Sigmoid colon (tissue), 7 donors: ENCODE measurements at places on chromosomes 2 and 18.

DNA sequence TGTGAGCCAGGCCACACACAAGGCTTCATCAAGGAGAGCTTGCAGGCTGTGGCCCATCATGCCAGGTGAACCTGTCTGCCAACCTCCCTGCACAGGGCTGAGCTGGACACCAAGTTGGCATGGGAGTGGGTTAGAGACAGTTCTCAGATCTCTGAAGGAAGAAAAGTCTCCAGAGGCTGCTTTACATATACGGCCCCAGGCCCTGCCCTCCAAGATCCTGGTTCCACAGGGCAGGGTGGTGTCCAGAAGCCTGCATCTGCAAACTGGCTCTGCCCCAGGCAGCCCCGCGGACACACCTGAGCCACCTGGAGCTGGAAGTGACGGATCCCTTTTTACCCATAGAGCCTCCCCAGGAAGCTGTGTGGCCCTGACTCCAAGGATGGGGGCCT, 24.2 kb upstream of the HES6 start:
- DNase-seq, result peak; percentile 65

GRCh38 chr2:46157072-46157965, 139.9 kb upstream of the EPAS1 start:
- no peak for DNase-seq

DNA sequence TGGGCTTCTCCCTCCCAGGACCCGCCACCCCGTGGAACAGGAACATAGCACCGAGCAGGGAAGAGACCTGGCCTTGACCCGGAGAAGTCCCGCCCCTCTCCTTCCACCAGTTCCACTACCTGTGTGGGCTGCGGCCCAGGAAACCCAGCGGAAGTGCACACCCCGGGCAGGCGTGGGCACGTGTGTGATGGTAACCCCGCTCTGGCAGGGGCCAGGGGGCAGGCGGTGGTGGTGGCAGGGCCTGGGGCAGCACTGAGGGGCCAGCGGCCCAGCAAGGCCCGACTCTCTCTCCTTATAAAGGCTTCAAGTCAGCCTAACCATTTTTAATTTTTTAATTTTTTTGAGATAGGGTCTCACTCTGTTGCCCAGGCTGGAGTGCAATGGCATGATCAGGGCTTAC, 129.0 kb upstream of the FAM98A start:
- no peak for DNase-seq

- no peak for DNase-seq
These were observed 474.2 kb upstream of the LRRTM1 start for GRCh38 chr2:80778704-80779103.

DNA sequence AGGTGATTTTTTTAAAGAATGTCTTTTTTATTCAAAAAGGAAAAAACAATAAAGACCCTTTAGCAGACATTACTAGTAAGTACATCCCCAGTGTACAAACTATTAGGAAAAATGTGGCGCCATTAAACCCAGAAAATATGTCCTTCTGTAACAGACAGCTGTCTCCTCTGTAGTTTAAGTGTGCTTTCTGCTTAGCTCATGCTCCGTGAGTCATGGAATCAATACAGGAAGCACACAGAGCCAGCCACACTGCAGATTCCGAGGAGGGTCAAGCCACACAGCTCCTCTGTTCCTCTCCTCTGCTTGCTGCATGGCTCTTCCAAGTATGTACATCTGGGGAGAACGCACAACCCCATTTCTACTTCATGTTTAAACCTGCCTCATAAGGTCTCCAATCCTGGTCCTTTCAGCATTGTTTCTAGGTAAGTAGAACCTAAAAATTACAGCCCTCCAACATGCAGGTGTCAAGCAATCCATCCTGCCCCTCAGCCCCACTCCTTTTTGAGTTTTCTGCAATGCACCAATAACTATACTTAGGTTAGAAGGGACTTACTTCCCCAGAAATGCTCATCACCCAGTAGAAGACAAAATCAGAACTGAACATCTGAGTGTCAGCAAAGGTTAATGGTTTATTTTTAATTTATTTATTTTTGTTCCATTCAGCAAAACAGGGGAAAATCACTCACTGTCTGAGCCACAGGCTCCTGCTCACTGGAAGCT, 37.5 kb downstream of the ACVR1 start:
- no peak for DNase-seq

- no peak for DNase-seq
These were observed 20.7 kb downstream of the LIPG start for GRCh38 chr18:49582579-49582978.

DNA sequence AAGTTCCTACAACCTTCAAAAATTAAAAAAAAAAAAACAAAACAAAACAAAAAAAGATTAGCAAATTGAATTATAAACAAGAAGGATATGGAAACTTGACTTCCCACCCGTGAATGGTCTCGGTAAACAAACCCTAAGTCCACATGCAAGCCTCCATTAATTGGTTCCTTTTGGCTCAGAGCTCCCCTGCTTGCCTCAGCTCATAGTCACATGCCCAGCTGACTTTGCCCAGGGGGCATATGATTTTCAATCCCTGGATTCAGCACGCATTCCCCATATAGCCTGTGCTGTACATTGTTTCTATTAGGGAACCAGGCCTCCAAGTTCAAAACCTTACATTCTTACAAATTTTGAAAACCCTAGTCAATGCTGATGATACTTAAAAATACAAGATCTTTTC, 95.0 kb downstream of the PID1 start:
- no peak for DNase-seq

DNA sequence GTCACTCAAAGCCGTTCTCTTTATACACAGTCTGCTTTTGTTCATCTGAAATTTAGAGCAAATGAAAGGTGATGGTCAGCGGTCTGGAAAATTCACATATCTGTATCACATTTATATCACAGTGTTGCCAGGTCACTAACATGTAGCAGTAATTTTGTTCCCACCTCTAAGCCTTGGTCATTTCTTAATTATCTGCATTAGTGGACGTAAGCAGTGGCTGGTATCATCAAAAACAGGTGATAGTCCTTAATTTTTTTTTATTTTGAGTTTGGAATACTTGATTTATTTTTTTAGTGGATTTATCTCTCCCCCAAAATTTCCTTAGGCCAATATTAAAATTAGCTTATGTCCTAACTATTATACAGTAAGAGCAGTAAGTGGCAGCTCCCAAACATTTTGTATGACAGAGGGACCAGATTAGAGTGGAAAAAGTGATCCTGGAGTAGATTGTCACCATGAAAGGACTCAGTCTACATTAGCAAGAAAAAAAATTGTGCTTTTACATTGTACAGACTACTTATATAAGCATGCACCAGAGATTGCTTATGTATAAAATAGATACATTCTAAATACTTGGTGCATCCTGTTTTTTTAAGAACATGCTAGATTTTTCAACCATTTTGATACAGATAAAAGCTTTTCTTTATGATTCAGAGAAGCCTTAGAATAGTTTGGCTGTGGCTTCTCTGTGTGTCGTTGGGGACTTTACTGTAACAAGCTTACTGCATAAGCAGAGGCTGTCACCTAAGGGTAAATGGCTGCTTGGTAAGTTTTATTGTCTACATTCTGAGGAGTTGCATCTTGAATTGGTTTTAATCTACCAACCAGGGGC, 65.0 kb downstream of the MAPRE2 start:
- DNase-seq, result no peak

DNA sequence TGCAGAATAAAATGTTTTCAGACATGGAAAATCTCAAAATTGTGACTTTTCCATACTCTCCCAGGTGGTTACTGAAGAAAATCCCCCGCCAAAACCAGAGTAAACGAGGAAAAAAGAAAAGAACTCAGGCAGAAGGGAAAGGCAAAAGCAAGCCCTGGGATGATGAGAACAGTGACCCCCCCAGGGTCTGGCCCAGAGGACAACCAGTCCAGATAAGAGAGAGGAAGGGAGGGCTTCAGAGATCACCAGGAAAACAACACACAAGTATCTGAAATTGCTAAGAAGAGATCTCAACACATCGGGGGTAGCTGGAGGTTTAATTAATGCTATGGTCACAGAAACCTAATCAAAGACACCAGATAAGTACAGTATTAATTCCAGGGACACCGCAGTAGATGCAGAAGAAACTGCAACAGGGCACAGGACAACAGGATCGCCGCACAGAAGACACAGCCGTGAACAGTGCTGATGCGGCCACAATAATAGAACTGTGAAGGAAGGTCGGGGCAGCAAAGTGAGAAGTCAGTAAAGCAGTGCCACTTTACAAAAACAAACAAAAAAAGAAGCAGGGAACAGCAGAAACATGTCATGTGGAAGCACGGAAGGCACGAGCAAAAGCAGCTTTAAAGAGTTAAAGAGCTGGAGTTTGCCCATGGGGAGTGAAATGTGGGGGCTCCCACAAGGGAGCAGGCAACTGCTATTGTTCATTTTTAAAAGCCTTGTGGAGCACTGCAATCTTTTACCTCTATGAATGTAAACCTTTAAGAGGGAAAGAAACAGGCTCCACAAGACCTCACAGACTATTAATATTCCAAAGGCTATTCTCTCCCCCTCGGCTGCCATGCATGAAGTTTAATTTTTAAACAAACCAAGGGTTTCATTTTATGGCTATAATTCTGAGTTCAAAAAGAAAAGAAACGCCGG, 28.4 kb downstream of the FAM168B start:
- no peak for DNase-seq

DNA sequence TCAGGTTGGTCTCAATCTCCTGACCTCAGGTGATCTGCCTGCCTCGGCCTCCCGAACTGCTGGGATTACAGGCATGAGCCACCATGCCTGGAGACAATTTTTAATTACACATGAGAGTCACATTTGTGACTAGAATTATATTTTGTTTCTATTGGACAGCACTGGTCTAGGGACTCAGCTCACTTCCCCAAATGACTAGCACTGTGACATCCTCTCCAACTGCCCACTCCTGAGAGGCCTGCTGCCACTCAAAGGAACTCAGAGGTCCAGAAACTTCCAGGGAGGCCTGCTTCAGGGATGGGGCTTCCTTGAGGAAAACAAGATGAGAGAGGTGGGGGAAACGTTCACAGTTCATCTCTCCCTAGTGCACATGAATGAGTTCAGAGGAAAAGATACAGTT, 29.5 kb downstream of the TMEM163 start:
- DNase-seq, result no peak

DNA sequence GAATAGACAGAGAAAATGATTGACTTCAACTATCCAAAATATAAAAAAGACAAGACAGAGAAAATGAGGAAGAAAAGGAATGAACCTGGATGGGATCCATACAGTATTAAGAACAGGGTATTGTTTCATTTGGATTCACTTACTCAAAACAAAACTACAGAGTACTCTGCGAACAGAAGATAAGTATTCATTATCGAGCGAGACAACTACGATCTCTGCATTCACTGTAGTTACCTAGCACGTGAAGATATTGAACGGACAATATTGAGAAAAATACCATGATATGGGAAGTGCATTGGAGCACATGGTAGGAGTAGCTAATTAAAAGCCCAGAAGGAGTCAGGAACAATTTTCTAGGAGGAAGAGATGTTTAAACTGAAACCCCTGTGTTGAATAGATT, 1.0 kb upstream of the ORC2 start:
- DNase-seq, result no peak

DNA sequence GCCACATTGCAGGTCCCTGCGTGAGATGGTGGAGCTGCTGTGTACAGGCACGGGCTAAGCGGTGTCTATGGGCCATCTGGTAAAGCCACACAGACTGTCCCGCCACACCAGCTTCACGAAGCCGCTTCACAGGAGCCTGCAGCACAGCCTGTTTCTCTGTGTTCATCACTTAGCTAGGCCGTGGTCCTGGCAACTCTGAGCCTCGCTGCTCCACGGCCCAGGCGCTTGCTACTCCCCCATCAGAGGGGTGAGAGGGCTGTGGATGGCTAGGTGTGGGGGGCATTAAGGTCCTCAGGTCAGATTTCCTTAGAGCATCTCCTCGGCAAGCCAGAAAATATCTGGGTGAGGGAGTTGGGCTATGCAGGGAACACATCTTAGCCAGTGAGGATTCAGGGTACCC, 225.7 kb downstream of the GLI2 start:
- DNase-seq, result no peak

- no peak for DNase-seq
These were observed 1.7 kb downstream of the MBOAT2 start for GRCh38 chr2:9001778-9002177.

- no peak for DNase-seq
These were observed 927.8 kb downstream of the SUCLG1 start for GRCh38 chr2:83531206-83531826.

DNA sequence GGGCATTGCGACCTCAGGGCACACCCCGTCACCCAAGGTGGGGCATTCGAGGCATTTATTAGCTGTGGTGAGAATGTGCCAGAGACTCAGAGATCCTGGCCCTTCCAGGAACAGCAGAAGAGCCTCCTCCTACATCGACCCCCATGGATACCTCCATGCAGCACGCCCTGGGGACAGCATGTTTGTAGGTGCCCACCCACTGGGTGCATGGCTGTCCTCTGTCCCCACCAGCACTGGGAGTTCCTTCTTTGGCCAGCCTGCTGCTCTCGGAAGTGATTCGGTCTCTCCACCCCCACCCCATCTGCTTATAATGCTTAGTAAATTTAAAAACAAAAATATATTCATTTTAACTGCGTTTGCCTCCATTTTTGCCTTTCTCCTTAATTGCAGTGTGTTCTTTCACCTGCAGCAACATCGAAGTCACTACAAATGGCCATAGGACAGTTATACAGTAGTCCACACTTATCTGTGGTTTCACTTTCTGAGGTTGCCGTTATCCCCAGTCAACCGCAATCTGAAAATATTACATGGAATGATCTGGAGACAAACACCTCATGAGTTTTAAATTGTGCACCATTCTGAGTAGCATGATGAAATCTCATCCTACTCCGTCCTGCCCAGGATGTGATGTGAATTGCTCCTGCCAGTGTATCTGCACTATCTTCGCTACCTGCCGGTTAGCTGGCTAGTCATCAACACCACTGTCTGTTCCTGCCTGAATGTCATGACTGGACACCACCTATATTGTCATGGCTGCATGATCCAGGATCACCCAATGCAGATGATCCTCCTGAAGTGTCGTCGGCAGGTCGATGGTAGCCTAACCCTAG, 29.6 kb upstream of the ZCCHC2 start:
- DNase-seq, result no peak

GRCh38 chr2:69017835-69018234, 4.9 kb downstream of the ANTXR1 start:
- DNase-seq, result no peak

DNA sequence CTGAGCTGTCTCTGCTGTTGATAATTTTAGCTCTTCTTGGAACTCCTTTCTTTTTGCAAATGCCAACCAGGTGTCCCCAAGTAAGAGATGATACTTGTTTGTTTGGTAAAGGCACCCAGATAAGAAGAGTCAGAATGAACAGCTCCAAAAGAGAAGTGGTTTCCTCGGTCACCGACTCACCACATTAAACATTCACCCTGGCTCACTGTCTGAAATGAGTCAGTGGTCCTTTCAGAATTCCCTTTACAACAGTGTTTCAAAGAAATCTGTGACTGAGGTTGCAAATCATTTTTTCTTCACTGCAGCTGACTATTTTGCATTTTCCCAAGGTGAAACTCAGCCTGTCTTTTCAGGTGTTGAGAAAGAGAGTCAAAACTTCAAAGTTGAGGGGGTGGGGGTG, 16.2 kb upstream of the CXCR4 start:
- DNase-seq, result no peak

DNA sequence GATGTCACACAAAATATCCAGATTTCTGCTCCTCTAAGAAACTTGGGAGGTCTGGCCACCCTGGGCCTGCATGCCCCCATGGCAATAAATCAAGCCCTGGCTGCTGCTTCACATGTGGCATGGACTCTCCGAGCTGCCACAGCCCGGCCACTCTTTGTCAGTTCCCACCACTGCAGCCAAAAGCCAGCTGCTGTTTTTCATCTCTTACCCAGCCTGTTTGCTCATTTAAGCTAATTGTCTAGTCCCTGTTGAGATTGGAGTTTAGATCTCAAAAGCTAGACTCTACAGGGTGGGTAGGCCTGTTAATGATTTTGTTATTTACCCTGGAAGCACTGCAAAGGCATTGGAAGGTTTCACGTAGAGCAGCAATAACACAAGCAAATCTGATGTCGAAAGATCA, 20.9 kb upstream of the ANXA4 start:
- no peak for DNase-seq
